ENCODE measurements at places on chromosomes 3 and 15.

DNA sequence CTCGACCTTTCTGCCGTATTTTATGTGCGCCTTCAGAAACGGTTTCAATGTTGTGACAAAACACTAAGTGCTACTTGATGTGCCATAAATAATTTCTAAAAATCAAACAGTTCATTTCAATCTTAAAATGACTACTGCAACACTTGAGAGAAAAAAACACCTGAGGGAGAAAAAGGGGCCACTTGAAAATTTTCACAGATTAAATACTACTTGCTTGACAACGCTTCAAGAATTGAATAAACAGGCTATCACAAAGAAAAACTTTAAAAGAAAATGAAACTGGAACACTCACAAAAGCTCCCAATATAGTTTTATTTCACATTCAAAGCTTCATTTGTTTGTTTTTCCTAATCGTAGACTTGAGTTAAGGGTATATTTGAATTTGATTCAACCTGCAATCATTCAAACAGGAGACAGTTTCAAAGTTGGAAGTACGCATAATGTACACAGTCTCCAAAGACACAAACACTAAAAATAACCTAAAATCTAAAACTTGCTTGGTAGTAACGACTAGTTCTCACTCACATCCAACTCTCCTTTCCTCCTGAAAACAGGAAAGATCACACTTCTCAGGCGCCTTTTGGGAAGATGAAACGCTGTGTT is 380.7 kb downstream of the ERC2 start:
- no peak for DNase-seq

DNA sequence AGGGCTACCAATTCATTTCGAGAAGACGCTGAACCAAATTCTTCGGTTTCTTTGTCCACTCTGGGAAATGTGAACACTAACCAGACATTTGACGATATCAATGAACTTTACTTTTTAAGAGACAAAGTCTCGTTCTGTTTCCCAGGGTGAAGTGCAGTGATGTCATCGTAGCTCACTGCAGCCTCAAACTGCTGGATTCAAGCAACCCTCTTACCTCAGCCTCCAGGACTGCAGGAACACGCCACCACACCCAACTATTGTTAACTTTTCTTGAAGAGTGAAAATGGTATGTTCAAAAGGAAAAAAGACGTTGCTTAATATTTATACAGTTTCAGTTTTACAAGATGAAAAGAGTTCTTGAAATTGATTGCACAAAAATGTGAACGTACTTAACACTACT is 30.6 kb downstream of the MB21D2 start:
- no peak for DNase-seq

DNA sequence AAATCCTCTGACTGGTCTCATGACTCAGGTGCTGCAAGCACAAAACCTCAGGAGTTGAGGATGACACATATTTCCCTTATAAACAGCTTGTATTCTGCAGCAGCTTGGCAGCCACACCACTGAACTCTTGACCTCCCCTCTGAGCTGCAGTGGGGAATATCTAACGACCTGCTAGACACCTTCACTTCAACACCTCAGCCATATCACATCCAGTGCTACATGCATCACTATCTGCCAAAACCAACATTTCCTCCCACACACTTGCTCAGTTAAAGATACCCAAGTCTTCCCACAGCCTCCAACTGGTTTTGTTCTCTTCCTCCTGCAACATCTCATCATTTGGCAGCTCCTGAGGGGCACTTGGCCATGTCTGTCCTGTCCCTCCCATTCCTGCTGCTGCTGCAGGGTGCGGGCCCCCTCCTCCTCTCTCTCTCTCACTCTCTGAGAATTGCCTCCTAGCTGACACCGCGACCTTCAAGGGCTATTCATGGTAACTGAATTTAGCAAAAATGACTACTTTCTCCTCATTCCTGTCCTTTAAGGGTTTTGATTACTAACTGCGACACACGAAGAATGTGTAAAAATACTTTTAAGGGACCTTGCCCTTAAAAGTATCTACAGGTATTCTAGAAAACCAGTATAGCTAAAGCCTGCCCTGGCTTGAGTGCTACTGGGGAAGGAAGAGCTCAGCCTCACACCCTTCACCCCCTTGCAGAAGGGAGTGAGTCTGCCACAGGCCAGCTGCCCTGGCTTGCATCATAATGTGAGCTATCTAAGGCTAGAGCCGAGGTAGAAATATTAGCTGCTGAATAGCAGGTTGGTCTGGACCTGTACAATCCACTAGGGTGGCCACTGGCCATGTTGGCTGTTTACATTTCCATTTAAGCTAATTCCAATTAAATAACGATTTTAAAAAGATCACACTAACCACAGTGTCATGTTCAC is 5.0 kb upstream of the CCR9 start:
- no peak for DNase-seq

DNA sequence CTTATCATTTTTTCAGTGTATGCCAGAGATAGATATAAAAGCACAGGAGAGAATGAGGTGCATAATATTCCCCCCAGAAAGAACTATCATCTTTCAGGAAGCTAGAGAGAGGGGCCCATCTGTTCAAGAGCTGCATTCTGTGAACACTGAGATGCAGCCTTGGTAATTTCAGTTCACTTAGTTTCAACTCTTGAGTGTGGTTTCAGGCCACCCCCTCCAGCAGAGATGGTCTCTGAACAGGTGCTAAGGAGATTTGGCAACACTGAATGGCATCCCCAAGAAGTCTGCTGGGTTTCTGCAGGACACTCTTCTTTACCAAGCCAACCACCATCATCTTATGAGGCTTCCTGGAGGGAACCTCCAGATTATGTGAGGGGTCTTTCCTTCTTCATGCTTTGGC is 30.4 kb upstream of the LIMD1 start:
- DNase-seq = no peak

DNA sequence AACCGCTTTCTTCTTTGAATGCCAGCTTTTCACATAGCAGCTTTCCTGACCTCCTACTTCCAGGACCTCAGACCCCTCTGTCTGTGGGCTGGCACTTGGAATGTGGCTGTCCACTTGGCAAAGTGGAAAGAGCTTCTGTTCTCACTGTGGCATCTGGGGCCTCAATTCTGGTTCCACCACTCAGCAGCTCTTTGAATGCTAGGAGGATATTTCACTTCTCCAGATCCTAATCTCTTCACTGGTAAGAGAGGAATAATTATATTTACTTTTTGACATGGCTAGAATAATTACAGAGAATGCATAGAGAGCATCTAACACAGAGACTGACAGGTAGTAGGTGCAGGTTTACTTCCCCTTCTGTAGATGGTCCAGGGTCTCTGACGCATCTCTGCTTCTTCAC is 405.9 kb downstream of the LPP start:
- no peak for DNase-seq

GRCh38 chr15:59696332-59696731 is 7.2 kb upstream of the BNIP2 start:
- no peak for DNase-seq

GRCh38 chr3:183560607-183561006 is 5.1 kb upstream of the KLHL6 start:
- no peak for DNase-seq

- DNase-seq = peak; percentile 31
These were observed 80.6 kb upstream of the CTNNB1 start for GRCh38 chr3:41118461-41119390.

- DNase-seq = no peak
These were observed 35.1 kb downstream of the CYFIP1 start for GRCh38 chr15:22945071-22945470.

DNA sequence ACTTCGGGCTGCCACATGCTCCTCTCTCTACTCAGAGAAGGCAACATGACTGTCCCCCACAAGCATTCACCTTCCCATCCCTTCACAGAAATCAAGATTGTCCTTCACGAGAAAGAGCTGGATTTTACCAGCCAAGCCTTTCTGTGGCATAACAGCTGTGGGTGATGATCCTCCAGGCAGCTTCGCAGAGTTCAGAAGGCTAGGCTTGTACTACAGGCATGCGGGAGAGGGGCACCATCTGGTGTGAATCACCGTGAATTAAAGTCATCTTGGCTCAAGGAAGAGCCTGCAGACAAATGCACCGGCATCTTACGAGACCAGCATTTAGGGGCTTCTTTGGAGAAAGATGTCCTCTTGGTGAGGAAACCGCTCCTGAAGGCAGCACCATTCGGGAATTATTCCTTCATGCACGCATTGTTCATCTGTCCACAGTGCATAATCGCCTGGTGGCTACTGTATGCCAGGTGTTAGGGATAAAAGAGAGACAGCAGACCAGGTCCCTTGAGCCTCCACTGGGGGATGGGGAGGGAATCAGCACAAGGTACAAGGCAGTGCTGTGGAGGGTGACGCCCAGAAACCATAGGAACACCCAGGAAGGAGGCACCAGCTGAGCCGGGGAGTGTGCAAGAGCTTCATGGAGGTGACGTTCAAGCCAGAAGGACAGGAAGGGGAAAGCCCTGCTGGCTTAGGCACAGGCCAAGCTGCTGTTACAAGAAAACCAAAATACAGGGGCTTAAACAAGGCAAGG is 108.6 kb downstream of the TMEM266 start:
- no peak for DNase-seq

DNA sequence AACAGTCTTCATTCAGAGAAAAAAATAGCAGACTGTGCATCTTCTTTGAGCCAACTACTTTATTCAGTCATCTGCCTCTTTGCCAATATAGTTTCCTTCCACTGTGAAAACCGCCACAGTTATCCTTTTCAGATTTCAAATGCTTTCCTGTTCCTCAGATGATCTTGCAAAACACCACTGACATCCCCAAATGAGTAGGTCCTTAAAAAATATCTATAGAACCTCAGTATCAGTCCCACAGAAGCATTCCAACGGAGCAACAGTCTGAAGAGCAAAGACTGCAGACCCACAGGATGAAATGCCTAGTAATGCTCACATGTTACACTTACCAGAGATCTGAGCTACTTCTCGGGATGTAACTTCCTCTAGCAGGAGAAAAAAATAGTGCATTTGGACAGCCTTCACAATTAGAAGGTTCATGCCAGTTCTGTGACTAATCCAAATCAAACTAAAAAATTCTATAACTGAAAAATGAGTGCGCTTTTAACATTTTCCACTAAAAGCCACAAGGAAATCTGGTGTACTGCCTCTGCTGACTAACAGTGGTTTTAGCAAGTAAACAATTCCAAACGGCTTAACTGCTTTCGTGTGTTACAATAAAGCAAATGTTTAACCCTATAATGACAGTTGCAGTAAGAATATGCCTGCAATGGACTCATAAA is at the start of gene ANKRD28:
ANKRD28 (minus strand) TSS at position 338 of the 662 bp plus-strand sequence. CDS start 1,458 bp downstream, outside the sequence.
- DNase-seq = peak; percentile 94

DNA sequence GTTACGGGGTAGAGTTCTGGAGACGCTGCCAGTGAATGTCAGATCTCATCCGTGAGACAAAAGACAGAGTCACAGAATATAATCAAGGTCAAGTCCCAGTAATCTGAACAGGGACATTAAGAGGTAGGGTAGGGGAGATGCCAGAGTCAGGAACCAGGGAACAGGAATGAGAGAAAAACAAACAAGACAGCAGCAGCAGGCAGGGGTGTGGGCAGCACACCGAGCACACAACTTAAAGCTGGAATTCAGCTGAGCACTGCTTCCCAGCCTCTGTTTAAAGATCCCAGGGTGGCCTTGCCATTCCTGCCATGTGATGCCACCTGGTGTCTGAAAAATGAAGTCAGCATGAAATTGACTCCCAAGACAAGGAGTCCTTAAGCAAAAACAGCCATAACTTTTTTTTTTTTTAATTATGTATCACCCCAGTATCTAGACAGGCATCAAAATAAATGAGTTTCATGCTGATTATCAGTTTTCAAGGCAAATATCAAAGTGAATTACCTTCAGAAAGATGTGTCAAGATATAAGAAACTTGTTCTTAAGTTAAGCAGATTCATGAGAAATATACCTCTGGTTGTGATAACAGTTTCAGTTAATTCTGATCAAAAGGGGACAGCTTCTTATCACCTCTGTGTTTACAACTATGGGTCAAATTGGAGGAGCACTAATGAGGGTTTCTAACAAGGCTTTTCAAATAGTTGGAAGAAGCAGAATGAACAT is 203.7 kb downstream of the SLC9A9 start:
- peak; percentile 74 for DNase-seq

DNA sequence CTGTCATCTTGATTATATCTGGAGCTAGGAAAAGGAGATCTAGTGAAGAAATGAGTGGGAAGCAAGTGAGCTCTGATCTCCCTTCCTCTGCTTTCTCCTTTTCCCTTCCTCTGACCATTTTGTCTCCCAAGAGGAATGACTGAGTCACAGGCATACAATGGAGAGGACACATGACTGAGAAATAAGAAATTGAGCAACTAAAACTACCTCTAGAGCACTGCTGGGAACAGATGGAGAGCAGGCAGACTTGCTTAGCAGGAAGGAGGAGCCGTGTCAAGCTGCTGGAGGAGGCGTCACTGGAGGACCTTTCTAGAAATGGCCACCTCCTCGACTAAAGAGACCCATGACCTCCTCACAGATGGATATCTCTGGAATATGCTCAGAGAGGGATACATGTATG is 66.9 kb upstream of the MYO5C start:
- no peak for DNase-seq

GRCh38 chr15:38260077-38260476 is 7.4 kb downstream of the SPRED1 start:
- DNase-seq = no peak

GRCh38 chr3:5332270-5332956 is 144.9 kb downstream of the EDEM1 start:
- no peak for DNase-seq

DNA sequence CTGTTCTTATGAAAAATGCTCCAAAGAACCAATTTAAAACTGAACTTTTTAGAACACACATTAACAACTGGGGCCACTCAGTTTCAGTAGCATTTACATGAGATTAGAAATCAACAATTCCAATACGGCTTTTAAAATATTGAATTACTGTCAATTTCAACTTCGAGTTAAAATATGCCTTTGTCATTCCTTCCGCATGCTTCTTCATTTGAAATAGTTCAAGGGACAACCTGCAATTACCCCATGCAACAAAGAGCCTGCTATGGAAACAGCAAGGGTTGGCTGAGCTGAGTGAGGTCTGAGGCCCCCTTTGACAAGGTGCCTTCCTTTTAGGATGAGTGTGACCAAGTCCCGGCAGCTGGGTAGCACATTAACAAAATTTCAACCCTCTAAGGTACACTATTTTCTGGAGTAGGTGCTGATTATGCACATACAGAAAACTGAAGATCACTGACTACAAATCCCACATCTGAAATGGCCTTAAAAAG is 11.6 kb downstream of the PDCD10 start:
- DNase-seq = no peak

- no peak for DNase-seq
These were observed 111.5 kb downstream of the FBN1 start for GRCh38 chr15:48533982-48534381.

GRCh38 chr3:192675958-192676649 is 51.2 kb downstream of the FGF12 start:
- DNase-seq = no peak

GRCh38 chr3:38022301-38022700 is 7.1 kb downstream of the PLCD1 start:
- no peak for DNase-seq
